A549 treated with DMSO at 1 μM for 4 hours (cell line): ENCODE measurements at places on chromosomes 6 and 20. TPM values are rescaled to one million over a fixed set of nuclear protein-coding genes. Genes with fewer than 3 reads are reported as not detected.

The ILRUN gene
- total RNA-seq = 31.0 to 33.6 TPM (median 32.8 TPM) in 5 replicates

The ZNF292 gene
- total RNA-seq = 2.5 to 4.9 TPM (median 4.4 TPM) in 5 replicates

The PKIB gene
- 0.32 to 0.84 TPM (median 0.74 TPM) in 5 replicates for total RNA-seq

The RAET1G gene
- total RNA-seq = 7.5 to 12.2 TPM (median 10.3 TPM) in 5 replicates

The FABP7 gene
- not detected in 5 replicates for total RNA-seq

The LTB gene
- 0.29 to 0.50 TPM (median 0.49 TPM) in 5 replicates for total RNA-seq

The UQCC2 gene
- total RNA-seq = 81.3 to 108 TPM (median 92.1 TPM) in 5 replicates

The SEL1L2 gene
- not detected in 5 replicates for total RNA-seq

The TMEM244 gene
- not detected in 5 replicates for total RNA-seq

The PHF3 gene
- total RNA-seq = 10.1 to 14.6 TPM (median 13.2 TPM) in 5 replicates

The APOBEC2 gene
- total RNA-seq = not detected in 5 replicates

The PRR18 gene
- total RNA-seq = 0.07 to 0.33 TPM (median 0.07 TPM) in 5 replicates

The MYB gene
- total RNA-seq = 0.63 to 1.0 TPM (median 0.74 TPM) in 5 replicates

The IPCEF1 gene
- 0.02 to 0.03 TPM in 2 of 5 replicates, not detected in the others for total RNA-seq
